ENCODE measurements at places on chromosomes 2 and 18.

DNA sequence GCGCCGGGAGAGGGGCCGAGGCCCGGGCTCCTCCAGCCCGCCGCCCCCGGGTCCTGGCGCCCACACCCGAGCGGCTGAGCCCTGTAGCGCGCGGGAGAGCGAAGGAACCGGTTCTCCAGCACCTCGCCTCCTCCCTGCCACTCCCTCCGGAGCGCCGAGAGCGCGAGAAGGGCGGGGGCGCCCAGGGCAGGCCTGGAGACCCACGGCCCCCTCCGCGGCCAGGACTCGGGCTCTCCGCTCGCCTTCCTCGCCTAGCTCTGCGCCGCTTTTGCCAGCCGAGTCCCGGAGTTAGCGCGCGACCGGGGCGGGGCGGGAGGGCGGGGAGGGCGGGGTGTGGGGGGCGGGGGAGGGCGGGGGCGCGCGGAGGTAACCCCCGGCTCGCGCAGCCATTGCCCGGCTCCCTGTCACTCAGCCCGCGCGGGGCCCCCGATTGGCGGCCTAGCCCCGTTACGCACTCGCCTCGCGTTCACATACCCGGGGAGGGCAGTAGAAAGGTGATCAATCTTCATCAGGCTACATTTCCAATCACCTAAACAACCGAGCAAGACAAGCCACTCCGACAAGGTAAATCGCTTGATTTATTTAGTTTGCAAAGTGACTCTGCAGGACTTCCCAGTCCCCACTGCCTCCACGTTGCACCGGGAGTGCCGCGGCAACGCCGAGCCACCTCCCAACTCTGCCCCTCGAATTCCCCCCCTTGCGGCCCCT is at the start of gene OTX1:
Gene OTX1, plus strand, starts transcription at position 497 of the 708 bp plus-strand sequence. CDS start 2,161 bp downstream, outside the sequence.
- no peak for DNase-seq

GRCh38 chr2:219856602-219857001 is 229.2 kb downstream of the SLC4A3 start:
- no peak for DNase-seq

DNA sequence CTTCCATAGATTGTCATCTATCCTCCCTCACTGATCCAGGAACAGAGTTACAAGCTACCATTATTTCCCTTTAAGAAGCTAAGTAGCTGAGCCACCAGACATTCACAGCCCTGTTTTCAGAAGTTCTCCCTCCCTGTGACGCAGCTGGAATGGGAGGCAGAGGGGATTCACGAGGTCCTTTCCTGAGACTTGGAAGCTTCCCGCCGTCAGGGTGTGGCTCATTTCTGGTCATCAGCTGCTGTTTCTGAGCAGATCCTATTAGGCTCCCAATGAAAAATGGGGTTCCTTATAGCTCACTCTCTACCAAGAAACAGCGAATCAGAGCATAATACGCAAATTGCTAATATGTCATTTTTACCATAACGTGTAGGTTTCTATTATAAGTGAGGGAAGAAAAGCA is 559.3 kb upstream of the ID2 start:
- DNase-seq, result no peak

- no peak for DNase-seq
Measured at GRCh38 chr2:105590780-105591660, 153.7 kb upstream of the NCK2 start.

DNA sequence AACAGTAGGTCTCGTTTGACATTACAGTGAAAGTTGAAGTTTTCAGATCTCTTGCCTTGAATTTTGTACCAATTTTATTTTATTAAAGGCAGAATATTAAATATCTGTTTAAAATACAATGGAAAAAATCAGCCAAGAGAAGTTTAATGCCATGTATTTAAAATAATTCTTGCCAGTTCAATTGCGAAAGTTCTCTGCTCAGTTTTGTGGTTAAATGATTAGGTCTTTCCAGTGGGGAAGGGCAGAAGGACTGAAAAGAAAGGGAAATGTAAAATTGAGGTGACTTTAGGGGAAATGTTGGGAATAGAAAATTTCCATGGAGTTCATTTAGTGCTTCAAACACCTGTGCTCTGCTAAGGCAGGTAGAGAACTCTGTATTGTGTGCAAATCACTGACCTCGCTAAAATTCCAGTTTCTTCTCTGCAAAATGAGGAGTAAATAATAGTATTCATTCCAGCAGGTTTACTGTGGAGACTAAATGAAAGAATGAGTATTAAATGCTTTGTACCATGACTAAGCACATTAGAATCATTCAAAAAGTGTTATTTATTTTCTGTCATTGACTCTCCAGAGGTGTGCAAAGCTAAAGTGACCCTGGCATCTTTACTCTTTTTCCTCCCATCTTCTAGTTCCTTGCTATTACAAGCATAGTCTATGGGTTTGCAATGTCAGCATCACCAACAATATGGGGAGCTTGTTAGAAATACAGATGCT is 74.4 kb downstream of the KIAA1328 start:
- peak; percentile 10 for DNase-seq

GRCh38 chr2:139492131-139492680 is 712.0 kb upstream of the NXPH2 start:
- DNase-seq, result no peak

DNA sequence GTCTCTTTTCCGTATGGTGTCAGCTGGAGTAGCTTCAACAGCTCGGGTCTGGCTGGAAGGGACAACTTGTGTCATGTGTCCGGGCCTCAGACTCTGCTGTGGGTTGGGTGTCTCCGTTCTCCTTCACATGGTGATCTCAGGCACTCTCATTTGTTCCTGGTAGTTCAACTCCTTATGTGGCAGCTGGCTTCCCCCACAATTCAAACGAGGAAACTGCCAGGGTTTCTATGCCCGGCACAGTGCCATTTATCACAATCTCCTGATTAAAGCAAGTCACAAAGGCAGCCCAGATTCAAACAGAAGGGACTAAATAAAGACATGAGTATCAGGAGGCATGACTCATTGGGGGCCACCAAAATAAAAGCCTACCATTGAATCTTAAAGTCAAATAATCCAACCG is 22.7 kb downstream of the MRO start:
- no peak for DNase-seq

- no peak for DNase-seq
Measured at GRCh38 chr2:235670974-235671787, 177.3 kb downstream of the AGAP1 start.

- DNase-seq, result peak; percentile 67
Measured at GRCh38 chr2:72892506-72893173, 5.4 kb downstream of the SPR start.

GRCh38 chr18:8657873-8658470 is 47.4 kb upstream of the MTCL1 start:
- DNase-seq, result peak; percentile 43

DNA sequence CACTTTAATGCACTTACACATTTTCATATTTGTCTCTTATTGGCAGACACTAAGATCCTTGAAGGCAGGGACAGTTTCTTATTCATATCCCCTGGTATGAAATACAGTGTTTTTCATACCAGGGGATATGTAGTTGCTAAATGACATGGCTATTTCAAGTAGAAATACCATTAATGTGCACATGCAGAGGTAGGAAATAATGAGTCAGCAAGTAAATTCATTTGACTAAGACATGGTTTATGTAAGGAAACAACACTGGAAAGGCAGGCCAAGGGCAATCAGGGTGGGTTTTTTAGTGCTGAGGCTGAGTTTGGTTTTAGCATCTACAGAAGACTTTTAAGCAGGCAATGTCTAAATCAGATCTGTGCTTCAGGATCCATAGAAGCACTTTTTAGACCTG is 155.9 kb downstream of the WDPCP start:
- DNase-seq, result peak; percentile 45

DNA sequence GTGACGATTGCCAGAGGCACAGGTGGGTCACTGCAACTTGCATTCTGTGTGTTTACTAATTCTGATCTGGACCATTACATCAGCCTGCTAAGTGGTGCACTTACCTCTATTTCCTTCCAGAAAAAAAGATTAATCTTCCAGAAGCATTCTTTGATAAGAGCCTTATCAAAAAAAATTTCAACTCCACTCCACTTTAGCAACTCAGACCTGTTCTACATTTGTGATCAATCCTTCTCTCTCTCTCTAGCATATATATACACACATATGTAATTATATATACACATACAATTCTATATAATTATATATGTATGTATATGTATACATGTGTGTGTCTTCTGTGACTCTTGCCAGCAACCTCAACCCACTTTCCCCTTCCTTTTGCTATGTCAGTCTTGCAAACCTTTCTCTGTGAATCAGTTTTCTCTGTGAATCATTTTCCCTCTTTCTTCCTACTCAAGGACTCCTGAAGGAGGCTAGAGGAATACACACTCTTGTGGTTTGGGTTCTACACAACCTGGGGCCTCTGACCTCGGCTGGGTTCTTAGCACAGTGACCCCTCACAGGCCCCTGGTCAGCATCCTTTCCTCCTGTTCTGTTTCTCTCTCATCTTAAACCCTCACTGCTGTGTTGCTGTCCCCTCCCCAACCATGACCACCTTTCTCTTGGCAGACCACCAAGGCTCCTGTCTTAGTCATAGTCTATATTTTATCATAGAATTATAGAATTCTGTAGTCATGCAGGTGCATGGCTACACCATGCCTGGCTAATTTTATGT is 130.4 kb upstream of the PELI1 start:
- peak; percentile 27 for DNase-seq

DNA sequence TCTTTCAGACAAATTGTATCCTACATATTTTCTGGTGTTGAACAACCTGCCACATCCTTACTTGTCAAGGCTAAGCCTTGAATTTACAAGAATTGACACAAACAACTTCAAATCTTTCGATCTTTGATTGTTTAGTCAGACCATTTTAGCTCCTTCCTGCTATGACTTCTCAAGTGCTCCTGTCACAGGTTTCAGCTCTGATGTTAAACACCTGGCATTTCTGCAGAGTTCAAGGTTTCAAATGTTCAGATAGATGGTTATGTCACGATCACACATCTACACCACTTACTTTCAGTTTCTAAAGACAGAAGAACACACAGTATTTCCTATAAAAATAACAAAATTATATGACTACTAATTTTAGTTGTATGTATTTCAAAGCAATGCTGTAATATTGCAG is 84.0 kb downstream of the RND3 start:
- no peak for DNase-seq

Data from astrocyte of the spinal cord (primary cell).